ENCODE measurements at places on chromosomes 3 and 15.

DNA sequence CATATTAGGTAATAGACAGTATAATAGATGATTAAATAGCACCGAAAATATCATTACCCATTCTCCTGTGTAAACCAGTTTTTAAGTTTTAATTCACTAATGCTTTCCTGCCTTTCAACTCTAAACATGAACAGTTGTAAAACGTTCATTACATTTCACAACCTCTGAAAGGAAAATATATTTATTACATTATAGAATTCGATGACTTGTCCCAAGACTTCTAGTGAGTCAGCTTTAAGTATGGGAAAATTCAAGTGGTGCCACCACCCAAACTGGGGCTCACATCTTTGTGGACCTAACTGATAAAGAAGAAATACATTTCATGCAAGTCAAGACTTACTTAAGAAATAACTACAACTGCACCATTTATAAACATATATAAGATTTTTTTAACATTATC lies 2.0 kb downstream of the TRIM59 start:
- no peak for DNase-seq

GRCh38 chr3:160618878-160619277 lies 53.5 kb upstream of the KPNA4 start:
- no peak for DNase-seq

DNA sequence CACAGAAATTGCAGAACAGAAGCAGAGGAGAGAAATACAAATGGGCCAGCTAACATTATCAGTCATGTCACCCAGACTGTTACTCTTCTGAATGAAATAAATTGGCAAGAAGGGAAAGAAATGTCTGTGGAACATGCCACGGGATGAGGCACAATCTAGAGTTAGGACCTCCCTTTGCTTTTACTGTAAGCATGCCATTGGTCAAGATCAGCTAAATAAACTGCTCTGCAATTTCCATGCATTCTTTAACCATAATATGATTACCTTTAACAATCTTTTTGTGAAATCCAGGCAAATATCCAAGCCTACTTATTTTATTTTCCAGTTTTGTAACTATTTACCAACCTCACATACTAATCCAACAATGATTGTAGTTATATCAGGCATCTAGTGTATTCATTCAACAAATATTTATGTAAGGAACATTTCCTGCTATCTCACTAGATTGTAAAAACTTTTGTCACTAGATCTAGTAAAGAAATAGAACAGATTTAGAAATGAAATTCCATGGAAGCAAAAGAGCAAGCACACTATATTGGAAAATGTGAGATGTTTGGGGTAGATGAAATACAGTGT lies 383.4 kb downstream of the MECOM start:
- no peak for DNase-seq

DNA sequence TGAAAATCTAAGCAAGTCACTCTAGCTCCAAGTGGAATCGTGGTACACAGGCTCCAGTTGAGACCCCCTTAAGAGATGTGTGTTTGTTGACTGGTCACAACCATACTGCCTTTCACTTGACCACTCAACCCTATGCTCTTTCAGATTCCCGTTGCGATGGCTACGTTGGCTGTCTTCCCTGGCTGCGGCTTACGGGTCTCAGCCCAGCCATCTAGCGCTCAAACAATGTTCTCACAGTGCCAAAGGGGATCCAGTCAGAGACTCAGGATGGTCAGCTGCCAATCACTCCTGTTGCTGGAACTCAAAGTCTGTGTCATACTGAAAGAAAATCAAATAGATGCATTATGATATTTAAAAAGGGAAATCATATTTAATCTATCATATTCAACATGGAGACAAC lies 237.6 kb downstream of the ITPR1 start:
- no peak for DNase-seq

GRCh38 chr3:11641683-11642430 lies 1.9 kb downstream of the VGLL4 start:
- DNase-seq: no peak

DNA sequence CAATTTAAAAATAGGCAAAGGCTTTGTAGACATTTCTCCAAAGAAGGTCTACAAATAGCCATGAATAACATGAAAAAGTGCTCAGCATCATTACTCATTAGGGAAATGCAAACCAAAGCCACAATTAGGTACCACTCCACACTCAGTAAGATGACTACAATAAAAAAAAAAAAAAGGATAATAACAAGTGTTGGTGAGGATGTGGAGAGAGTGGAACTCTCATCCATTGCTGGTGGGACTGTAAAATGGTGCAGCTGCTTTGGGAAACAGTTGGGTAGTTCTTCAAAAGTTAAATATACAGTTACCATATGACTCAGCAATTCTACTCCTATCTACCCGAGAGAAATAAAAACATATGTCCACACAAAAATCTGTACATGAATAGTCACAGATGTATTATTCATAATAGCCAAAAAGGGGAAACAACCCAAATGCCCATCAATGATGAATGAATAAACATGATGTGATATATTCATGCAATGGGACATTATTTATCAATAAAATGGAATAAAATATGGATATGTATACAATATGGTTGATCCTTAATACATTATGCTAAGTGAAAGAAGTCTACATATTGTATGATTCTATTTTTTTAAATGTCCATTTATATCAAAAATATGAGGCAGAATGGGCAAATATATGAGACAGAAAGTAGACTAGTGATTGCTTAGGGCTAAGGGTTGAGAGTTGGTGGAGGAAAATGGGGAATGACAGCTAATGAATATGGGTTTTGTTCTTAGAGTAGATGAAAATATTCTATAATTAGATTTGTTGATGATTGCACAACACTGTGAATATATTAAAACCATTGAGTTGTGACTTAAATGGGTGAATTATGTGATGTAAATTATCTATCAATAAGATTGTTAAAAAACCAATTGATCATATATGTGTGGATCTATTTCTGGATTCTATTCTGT lies 66.1 kb upstream of the SMAD3 start:
- no peak for DNase-seq
